ENCODE measurements at places on chromosomes 16 and 17. TPM values are rescaled to one million over a fixed set of nuclear protein-coding genes. Genes with fewer than 3 reads are reported as not detected.
A peak's percentile ranks its signal among the peaks of the same experiment; 100 is the strongest.

The CDRT15 gene
- not detected for total RNA-seq

GRCh38 chr16:85481738-85482137 is 131.4 kb upstream of the GSE1 start:
- no peak for DNase-seq

GRCh38 chr16:88772871-88773811 is 11.9 kb downstream of the PIEZO1 start:
- peak; percentile 99 for DNase-seq

The ZACN gene
- total RNA-seq = not detected

The STX1B gene
- 2.0 TPM for total RNA-seq

DNA sequence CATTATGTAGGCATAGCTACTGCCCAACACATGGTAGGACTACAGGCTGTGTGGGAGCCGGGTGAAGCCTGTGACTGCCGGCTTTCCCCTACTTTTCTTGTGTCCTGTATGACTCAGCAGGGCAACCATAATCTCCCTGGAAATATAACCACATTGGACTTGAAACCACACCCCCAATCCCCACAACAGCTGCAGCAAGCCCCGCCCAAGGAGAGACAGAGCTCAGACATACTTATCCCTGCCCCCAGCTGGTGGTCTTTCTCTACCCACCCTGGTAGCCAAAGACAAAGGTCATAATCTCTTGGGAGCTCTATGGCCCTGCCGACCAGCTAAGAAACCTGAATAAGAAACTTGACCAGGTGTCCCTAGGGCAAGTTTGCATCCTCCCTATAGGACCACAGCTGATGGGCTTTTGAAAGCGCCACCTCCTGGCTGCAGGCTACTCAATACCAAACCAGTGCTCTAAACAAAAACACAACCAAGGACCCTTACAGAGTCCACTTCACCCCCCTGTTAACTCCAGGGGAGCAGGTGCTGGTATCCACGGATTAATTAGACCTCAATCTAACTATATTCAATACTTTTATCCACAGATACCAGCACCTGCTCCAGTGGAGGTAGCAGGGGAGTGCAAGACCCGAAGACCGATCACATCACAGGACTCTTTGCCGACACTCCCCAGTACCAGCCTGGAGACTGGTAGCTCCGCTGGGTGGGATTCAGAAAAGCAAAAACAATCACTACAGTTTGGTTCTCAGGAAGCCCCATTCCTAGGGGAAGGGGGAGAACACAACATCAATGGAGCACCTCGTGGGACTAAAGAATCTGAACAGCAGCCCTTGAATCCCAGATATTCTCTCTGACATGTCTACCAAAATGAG is 91.2 kb downstream of the IRX5 start:
- peak; percentile 46 for DNase-seq

DNA sequence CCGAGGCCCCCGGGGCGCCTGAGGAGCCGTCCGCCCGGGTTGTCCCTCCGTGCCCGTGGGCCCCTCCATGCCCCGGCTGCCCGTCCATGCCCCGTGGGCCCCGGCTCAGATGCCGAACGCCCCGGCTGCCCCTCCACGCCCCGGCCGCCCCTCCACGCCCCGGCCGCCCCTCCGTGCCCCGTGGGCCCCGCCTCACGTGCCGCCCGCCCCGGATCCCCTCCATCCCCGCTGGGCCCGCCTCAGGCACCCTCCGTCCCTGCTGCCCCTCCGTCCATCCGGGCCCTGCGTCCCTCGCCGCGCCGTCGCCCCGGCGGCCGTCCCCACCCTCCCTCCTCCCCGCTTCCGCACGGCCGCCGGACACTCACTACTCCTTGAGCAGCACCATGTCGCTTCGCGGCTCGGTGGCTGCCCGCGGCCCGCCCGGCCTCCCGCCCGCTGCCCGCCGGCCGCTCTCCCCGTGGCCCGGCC is 382 bp downstream of the PITPNA start:
- DNase-seq = peak; percentile 68

DNA sequence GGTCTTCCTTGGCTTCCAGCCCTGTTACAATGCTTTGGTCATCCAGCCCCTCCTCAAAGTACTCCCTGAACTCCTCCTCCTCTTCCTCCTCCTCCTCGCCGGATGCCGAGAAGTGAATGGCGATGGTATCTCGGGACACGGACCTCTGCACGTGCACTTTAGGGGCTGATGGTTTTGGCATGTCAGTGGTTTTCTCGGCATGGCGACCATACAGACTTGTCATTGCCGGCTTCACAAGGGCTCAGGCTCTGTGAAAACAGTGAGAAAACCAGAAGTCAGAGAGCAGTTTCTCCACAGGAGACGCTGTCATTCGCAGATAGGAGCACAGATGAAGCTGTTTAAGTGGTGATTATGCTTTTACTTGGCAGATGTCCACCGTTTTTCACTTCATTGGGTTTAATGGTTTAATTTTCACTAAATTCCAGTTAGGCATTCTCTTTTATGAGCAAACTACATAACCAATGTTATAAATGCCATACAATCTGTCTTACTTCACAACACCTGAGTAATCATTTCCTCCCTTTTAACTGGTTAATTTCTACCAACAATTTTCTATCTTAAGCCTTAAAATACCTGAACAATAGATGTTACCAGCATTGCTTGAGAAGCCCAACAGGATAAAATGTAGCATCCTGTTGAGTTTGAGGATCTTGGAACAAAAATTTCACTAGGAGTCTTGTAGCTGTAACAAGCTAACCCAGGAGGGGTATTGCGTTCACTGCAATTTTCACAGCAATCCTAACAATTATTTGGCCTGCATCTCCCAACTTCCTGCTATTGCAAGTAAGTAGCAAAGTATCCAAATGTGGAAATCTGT is 48.9 kb downstream of the TEX2 start:
- peak; percentile 19 for DNase-seq

The LMF1 gene
- 37.8 TPM for total RNA-seq

The ST6GALNAC2 gene
- total RNA-seq = 1.4 TPM

- DNase-seq = peak; percentile 78
Measured at GRCh38 chr17:81291662-81292061, 3.4 kb downstream of the SLC38A10 start.

GRCh38 chr16:11138022-11138768 is 117.8 kb downstream of the SOCS1 start:
- no peak for DNase-seq

- DNase-seq = no peak
Measured at GRCh38 chr16:88208112-88208511, 174.6 kb upstream of the ZNF469 start.

DNA sequence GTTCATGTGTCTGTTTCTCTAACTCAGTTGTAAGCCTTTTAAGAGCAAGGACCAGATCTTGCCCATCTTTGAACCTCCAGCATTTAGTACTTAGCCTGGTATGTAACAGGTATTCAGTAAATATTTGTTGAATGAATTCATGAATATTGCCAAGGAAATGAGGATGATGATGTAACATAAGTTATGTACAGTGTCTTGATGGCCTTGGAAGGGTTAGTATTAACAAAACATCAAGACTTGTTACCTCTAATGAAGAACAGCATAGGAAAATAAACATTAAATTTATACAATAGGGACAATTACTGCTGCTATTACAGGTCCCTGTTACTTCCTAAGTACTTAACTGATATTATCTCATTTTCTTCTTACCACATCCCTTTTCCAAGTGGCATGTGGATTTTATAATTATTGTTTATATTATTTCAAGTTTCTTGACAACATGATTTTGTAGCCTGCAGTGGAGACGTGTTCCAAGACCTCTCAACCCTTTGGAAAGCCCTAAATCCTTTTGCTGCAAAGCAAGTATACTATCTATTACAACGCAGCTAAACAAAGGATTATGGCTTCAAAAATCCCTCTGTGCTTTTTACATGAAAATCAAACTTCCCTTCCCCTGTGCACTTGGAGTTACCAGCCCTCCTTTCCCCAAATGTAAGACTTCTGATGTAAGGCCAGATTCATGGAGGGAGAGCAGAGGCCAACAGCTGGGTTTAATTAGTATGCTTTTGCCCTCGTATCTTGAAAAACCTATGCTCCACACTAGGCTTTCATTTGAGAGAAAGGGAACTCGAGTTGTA is 77.4 kb upstream of the SMIM36 start:
- peak; percentile 52 for DNase-seq

- DNase-seq = peak; percentile 4
Measured at GRCh38 chr16:8346294-8346693, 244.0 kb downstream of the TMEM114 start.

The RNU2-1 gene
- not detected for total RNA-seq

DNA sequence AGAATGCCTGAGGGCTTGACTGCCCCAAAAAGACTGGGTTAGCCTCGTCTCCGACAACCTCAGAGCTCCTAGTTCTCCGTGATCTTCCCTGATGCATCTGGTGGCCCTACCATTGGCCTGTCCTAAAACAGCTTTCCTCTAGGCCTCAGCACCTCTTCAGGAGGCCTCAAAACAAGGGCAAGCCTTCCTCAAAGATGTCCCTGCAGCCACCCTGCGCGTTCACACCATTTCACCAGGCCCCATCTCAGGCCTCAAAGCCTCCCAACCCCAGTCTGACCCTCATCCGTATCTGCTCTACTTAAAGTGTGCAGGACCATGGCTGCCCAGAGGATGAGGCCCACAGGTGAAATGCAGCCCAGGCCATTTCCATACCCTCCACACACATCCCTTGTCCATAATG is 7.4 kb downstream of the ALOXE3 start:
- no peak for DNase-seq

- DNase-seq = peak; percentile 97
Measured at GRCh38 chr17:8479431-8479947, 43.8 kb downstream of the NDEL1 start.

GRCh38 chr17:17694169-17695081 is 13.2 kb downstream of the RAI1 start:
- DNase-seq = peak; percentile 85

DNA sequence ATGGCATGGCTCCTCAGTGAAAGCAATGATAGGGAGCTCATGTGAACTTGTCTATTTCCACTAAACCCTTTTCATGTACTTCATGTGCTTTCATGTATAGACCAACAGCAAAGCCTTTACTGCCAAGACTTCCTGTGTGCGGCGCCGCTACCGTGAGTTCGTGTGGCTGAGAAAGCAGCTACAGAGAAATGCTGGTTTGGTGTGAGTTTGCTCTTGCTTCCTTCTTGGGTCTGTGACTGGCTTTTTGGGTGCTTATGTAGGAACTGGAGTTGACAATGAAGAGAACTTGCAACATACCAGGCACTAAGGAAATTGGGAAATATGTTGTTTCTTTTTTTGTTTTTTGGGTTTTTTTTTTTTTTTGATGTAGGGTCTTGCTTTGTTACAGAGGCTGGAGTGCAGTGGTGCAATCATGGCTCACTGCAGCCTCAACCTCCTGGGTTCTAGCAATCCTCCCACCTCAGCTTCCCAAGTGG is 5.7 kb downstream of the SNX11 start:
- DNase-seq = no peak

GRCh38 chr17:82004517-82005455 is 17.9 kb downstream of the CENPX start:
- no peak for DNase-seq

DNA sequence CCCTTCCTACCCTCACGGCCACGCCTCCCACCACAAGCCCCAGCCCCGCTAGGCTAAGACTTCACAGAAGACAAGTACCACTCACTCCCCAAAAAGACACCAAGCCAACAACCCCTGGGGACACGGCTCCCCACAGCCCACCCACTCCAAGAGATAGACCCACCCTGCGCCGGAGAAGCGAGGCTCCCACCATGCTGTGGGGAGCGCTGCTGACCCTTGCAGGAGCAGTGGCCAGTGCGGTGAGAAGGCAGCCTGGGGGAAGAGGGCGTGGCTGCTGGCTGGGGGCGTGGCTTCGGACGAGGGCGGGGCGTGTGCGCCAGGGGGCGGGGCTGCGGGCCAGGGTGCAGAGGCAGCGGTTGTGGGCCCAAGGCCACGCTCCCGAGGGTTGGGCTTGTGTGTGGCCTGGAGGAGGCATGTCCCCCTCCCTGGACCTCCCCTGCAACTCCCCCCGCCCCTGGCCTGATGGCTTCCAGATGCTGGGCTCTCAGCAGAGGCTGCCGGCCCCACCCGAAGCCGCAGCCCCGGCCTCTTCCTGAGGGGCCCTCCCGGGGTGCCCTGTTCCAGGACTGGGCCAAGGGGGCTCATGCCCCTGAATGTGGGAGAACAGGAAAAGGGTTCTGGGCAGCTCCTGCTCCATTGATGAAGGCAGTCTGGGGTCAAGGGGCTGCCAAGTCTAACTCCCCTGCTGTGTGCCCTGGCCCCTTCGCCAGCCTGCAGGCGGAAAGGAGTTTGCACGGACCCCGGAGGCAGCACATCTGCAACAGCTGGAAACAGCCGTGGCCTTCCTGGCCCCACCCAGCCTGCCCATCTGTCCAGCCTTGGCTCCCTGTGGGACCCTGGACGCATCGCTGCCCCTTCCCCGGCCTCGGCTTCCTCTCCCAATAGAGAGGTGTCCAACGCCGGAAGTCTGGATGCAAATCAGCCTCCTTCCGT is 9.1 kb downstream of the TFAP4 start:
- DNase-seq = peak; percentile 89

GRCh38 chr17:54172096-54172984 is 349.6 kb downstream of the KIF2B start:
- DNase-seq = peak; percentile 29

- DNase-seq = peak; percentile 92
Measured at GRCh38 chr17:40340880-40341807, 23.4 kb downstream of the GJD3 start.

The NOG gene
- total RNA-seq = 6.7 TPM

- no peak for DNase-seq
Measured at GRCh38 chr16:349211-349610, 3.3 kb downstream of the AXIN1 start.

DNA sequence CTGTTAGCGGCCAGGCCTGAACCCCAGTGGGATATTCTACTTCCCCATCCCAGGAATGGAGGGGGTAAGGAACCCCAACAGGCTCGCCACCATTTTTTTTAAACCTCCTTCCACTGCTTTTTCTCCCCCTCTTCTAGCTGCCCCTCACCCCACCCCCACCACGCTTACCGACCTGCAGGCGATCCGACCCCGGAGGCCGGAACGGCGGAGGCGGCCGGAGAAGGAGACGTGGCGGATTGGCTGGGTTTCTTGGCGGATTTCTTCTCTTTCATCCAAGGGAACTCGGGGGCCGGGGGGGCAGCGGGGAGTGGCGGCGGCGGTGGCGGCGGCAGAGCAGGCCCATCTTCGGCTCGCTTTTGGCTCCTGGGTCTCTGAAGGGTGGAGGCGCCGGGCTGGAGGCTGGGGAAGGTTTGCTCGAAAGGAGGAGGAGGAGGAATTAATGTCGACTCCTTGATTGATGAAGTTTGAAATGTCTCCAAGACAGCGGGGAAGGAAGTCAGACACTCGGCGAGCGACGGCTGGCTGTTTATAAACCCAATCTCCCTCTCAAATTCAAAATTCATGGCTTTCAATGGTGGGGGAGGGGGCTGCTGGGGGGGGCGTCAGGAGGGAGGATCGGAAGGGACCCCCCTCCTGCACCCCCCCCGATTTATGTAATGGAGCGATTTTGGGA is 424 bp downstream of the HOXB2 start:
- peak; percentile 89 for DNase-seq

GRCh38 chr17:37706446-37706845 is 38.4 kb downstream of the HNF1B start:
- DNase-seq = no peak

- no peak for DNase-seq
Measured at GRCh38 chr17:7582396-7583252, 1.0 kb upstream of the MPDU1 start.

The SLC35G6 gene
- not detected for total RNA-seq

GRCh38 chr16:353404-354290 is 1.1 kb upstream of the AXIN1 start:
- peak; percentile 33 for DNase-seq

The HS3ST3A1 gene
- total RNA-seq = 99.3 TPM

The HSD11B2 gene
- total RNA-seq = not detected

All from GM23248 (cell line).